ENCODE measurements at places on chromosomes 4 and X. TPM values are rescaled to one million over a fixed set of nuclear protein-coding genes. Genes with fewer than 3 reads are reported as not detected.

The DCK gene
- 16.6 TPM for total RNA-seq

The PPP1R2C gene
- not detected for total RNA-seq

The HTATSF1 gene
- 23.9 TPM for total RNA-seq

The PLAC8 gene
- 81.7 TPM for total RNA-seq

The GDPD2 gene
- not detected for total RNA-seq

The FMR1NB gene
- not detected for total RNA-seq

The FRAS1 gene
- 20.2 TPM for total RNA-seq

The KIAA0232 gene
- 30.9 TPM for total RNA-seq

The XG gene
- 0.64 TPM for total RNA-seq

The DKK2 gene
- 15.1 TPM for total RNA-seq

The CT45A1 gene
- total RNA-seq, result not detected

The CLDN34 gene
- total RNA-seq, result 0.55 TPM

The GYPE gene
- 3.2 TPM for total RNA-seq

The NWD2 gene
- not detected for total RNA-seq

The AGTR2 gene
- 60.7 TPM for total RNA-seq

The JCHAIN gene
- 99.1 TPM for total RNA-seq

The STOX2 gene
- 12.9 TPM for total RNA-seq

The NR0B1 gene
- total RNA-seq, result not detected

The USP53 gene
- total RNA-seq, result 80.5 TPM

The FOXR2 gene
- total RNA-seq, result not detected

The RGN gene
- total RNA-seq, result 15.4 TPM

The PRKG2 gene
- total RNA-seq, result 8.1 TPM

The SMIM10 gene
- total RNA-seq, result 5.2 TPM

The CYLC1 gene
- total RNA-seq, result not detected

The LPAR4 gene
- not detected for total RNA-seq

The PDGFC gene
- 31.3 TPM for total RNA-seq

The PNMA6F gene
- total RNA-seq, result not detected

The MTNR1A gene
- not detected for total RNA-seq

The ADH7 gene
- total RNA-seq, result not detected

The PHOX2B gene
- not detected for total RNA-seq

The CNGA1 gene
- total RNA-seq, result not detected

The PFKFB1 gene
- not detected for total RNA-seq

The CXCL11 gene
- total RNA-seq, result not detected

The RAB40A gene
- 1.1 TPM for total RNA-seq

The NPY2R gene
- total RNA-seq, result not detected

The TMEM156 gene
- 1.2 TPM for total RNA-seq

The FAM184B gene
- total RNA-seq, result 0.17 TPM

All from upper lobe of right lung (tissue), 1 donor.